Vagina (tissue), 2 donors: ENCODE measurements at places on chromosomes 2 and 18. TPM values are rescaled to one million over a fixed set of nuclear protein-coding genes. Genes with fewer than 3 reads are reported as not detected.

Gene SLC14A1
- 3.4 TPM for total RNA-seq

Gene GPBAR1
- total RNA-seq, result 8.1 TPM

Gene MYOM1
- total RNA-seq, result 1.2 TPM

Gene TGFA
- total RNA-seq, result 27.7 TPM

Gene CERKL
- total RNA-seq, result not detected

Gene PDE1A
- total RNA-seq, result 14.5 TPM

Gene CFC1B
- total RNA-seq, result not detected

Gene SPP2
- not detected for total RNA-seq

Gene AGXT
- total RNA-seq, result not detected

Gene REV1
- total RNA-seq, result 102 TPM

Gene PPP1CB
- total RNA-seq, result 236 TPM

Gene POTEJ
- total RNA-seq, result not detected

Gene LIPG
- total RNA-seq, result 1.7 TPM

- no peak for DNase-seq
These were observed 252.0 kb upstream of the SIX3 start for GRCh38 chr2:44689516-44689915.

GRCh38 chr2:1817256-1818051 is 73.1 kb upstream of the PXDN start:
- no peak for DNase-seq

DNA sequence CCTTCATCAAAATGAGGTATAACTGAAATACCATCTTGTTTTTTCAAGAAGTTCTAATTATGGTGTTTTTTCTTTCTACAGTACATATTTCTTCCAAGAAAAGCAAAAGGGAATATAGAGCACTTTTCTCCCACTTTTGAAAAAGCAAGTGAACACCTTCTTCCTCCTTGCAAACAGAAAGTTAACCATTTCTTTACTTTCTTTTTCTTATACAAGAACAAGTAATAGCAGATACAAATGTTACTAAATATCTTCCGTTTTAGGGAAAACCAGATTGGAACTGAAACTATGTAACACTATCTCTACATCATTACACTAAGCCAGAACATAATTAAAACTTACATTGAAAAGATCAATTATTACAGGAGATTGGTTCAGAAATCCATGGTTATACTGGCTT is 44.0 kb downstream of the COBLL1 start:
- DNase-seq, result no peak

DNA sequence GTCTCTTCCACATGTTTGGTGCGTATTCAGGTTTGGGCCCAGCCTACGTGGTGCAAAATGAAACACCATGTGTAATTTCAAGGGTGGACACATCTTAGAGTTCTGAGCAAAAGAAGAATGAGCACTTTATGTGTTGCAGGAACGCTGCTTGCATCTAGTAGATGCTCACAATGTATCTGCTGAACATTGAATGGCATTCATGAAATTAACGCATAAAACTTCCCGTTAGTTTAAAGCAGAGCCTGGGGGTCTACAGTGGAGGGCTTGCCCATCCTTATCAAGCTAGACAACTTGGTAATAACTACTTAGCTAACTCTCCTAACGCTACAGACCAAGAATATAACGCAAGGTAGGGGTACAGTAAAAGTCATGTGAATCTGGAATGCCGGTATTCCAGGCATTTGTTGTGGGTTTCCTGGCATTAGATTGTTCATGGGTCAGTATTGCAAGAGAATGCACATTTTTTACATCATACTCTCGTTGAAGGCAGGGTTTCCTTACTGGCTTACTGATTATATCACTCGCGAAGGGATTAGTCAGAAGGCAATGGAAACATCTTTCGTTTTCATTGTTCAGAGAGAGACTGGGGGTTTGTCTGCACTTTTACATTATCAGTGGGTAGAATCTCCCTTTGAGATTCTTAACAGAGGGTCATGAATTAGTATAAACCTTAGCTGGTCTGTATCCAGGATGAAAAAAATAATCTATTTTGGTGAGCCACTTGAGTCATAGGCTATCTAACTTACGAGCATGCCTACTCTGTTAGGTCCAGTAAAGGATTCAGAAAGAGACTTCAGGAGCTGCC is 229.5 kb upstream of the EPAS1 start:
- DNase-seq, result no peak

- no peak for DNase-seq
These were observed 40.4 kb upstream of the ARHGEF4 start for GRCh38 chr2:130796290-130796689.

DNA sequence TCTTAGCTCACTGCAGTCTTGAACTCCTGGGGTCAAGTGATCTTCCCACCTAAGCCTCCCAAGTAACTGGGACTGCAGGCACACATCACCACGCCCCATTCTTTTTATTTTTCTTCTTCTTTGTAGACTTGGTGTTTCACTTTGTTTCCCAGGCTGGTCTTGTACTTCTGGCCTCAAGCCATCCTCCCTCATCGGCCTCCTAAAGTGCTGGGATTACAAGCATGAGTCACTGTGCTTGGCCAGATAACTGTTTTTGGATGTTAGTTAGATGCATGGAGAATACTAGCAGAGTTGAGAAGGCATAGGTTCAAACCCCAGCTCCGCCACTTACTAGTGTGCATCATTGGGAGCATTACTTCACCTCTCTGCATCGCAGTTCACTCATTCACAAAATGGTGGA is 88.3 kb downstream of the TXNL1 start:
- DNase-seq, result peak; percentile 13

DNA sequence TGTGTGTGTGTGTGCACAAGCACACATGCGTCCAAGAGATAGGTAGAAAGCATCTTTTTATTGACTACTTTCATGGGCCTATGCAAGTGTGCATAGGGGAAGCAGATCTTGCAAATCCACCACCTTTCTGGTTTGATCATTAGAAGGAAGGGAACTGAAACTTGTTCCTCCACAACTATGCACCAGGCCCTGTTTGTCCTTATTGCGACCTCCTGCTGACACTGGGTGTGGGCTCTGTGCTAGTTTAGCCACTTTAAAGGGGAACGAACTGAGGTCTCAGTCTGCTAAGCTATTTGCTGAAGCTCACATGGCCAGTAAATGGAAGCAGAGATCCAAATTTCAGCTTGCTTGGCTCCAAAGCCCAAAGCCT is 32.1 kb upstream of the INSIG2 start:
- DNase-seq, result no peak

GRCh38 chr18:59502274-59503175 is 143.5 kb upstream of the LMAN1 start:
- no peak for DNase-seq

DNA sequence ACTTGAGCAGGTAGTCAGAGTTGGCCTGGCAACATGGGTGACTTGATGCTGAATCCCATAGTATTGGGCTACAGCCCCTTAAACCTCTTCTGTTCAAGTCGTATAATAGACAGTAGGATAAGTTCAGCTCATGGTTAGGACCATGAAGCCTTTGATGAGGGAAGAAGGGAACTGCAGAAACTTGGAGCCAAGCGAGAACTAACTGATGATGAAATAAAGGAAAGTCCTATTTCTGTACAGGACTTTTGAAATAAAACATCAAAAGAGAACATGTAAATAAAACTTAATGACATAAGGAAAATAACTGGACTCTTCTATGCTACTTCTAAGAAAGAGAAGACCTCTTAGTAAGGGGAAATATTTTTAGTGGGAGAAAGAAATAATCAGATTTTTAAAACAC is 51.2 kb upstream of the UGP2 start:
- DNase-seq, result no peak

- no peak for DNase-seq
These were observed 11.1 kb downstream of the MSGN1 start for GRCh38 chr2:17827316-17827715.

DNA sequence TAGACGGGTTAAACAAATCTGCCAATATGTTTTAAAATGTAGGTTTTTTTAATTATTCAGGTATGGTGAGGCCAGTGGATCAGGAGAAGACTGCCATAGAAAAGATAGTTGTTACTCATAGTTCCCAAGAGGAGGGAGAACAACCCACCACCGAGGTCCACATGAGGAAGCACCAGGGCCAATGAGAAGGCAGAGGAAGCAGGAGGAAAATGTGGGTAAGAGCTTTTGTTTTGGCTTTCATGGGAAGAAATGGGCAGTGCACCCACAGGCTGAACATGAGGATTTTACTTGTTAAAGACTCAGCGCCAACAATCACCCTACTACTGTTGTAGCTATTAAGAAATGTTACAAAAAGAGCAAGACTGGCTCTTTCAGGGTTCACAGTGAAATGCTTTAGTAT is 191.8 kb upstream of the HNMT start:
- no peak for DNase-seq

GRCh38 chr2:68762100-68762499 is 27.5 kb downstream of the ARHGAP25 start:
- no peak for DNase-seq

DNA sequence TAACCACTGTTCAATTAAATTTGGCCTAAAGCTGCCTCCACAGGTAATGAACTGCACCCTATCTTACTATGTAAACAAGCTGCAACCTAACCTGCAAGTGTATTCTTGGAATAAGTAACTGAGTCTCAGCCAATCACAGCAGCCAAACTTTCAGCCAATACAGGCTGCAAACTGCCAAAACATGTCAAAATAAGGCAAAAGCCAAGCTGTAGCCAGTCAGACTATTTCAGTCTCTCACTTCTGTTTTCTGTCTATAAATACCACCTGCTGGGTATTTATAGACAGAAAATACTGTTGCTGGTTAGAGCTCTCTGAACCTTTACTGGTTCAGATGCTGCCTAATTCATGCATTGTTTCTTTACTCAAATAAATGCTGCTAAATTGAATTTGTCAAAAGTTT is 14.3 kb downstream of the C2orf76 start:
- DNase-seq, result no peak

- DNase-seq, result no peak
These were observed 63.1 kb downstream of the RHOB start for GRCh38 chr2:20509770-20510490.

DNA sequence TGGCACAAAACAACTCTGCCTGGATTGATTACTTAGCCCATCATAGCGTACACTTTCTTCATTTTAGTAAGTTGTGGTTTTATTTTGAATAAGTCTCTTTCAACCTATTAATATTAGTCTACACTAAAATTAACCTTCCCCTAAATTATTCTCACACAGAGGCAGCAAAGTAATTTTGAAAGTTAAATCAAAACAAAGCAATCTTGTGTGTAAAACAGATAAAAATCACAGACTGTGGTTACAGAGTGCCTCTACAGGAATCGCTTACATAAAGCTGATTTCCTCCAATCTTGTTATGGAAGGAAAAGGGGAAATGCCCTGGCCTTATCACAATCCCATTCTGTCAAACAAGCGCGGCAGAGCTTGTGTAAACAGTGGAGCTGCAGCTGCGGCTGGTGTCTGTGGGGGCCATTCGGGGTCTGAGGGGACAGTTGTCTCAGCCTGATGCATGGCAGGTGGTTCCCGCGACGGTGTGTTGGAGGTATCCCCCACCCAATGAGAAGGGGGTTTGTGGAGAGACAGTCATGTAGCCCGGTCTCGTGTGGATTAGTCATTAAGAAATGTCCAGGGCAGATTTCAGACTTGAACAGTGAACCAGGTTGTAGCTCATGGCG is 42.1 kb downstream of the BCL2L11 start:
- DNase-seq, result no peak

GRCh38 chr2:147255812-147256211 is 589.0 kb upstream of the ACVR2A start:
- no peak for DNase-seq

DNA sequence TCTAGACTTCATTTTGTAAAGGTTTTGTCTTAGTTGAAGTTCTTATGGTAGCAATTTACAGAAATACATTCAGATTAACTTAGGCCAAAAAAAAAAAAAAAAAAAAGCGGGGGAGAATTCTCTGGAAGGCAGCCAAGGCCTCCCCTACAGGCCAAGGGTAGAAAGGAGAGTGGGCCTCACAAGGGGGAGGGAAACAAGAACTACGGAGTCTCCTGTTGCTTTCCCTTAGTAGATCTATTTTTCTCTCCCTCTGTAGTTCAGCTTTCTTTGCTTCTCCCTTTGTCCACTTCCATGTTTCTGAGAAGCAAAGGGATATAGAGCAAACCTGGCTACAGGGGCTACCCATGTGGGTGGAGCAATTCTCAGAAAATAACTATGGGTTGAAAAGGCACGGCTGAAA is 2.4 kb upstream of the STK11IP start:
- DNase-seq, result no peak

GRCh38 chr18:74294526-74294925 is 2.8 kb upstream of the CYB5A start:
- DNase-seq, result no peak

- DNase-seq, result no peak
These were observed 576.2 kb upstream of the SALL3 start for GRCh38 chr18:78403371-78403770.

DNA sequence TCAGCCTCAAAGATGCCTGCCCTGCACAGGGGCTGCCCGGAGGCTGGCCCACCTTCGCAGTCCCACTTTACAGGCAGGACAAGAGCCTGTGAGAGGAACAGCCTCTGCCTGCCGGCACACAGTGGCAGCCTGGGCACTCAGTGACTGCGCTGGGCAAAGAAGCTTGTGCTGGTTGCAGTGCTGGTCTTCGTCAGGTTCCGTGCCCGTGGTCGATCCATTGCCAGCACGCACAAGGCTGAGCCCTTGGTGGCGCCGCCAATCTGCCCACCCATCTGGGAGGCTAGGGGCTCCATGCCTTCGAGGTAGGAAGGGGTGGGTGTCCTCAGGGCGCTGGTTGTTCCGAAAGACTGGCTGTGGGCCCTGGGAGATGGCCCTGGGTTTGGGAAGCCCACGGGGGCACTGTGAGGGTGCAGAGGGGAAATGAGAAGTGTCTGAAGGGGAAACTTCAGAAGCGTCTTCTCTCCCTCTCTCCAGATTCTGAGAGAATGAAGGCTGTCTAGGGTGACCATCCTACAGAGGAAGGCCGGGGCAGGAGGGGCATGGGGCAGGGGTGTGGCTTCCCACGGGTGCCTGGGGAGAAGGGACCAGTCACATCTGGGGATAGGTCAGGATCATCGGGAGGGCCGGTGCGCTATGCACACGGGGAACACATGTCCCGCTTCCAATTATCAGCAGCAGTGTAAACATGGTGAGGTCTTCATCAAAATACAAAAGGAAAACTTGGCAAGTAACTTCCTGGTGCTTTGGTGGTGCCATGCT is 49.1 kb upstream of the HS6ST1 start:
- DNase-seq, result no peak

DNA sequence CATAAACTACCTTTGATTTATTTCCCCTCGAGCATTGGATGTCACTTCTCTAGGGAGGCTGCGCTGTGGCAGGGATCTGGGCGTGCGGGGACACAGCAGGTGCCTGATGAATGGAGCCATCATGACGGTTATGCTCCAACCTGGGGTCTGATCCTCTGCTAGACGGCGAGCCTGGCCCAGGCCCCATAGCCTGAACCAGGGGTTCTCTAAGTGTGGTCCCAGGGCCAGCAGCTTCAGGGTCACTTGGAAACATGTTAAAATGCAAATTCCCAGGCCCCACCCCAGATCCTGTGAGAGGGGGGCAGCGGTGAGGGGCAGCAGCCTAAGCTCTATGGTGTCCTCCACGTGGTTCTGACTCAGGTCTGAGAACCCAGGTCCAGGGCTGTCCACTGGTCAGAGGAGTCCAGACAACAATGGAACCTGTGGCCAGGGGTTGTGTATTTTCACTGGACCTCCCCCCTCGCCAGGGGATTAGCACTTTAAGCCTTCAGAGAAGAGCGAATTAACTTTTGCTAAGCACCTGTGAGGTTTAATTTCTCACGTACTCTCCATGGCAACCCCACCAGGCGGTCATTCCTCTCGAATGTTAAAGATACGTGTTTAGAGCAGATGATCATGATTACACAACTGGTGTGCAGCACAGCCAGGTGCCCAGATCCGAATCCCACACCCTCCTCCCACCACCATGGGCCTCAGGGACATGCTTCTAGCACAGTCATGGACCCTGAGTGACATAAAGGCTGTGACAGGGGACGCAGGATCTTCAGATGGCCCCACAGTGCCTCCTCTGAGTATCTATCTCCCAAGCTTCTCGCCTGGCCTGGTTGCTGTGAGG is 1.6 kb upstream of the ARHGEF4 start:
- no peak for DNase-seq
